ENCODE measurements at places on chromosomes 1 and 21. TPM values are rescaled to one million over a fixed set of nuclear protein-coding genes. Genes with fewer than 3 reads are reported as not detected.

The CACNA1S gene
- total RNA-seq: not detected

The RAP1GAP gene
- total RNA-seq: 0.64 TPM

The RXRG gene
- total RNA-seq: not detected

The RPTN gene
- not detected for total RNA-seq

Measured in ascending aorta (tissue), 2 donors.